CD4-positive, alpha-beta T cell treated with Interleukin-2 at 100 ng/mL for 4 hours (primary cell): ENCODE measurements at places on chromosomes 6 and 20.
A peak's percentile ranks its signal among the peaks of the same experiment; 100 is the strongest.

DNA sequence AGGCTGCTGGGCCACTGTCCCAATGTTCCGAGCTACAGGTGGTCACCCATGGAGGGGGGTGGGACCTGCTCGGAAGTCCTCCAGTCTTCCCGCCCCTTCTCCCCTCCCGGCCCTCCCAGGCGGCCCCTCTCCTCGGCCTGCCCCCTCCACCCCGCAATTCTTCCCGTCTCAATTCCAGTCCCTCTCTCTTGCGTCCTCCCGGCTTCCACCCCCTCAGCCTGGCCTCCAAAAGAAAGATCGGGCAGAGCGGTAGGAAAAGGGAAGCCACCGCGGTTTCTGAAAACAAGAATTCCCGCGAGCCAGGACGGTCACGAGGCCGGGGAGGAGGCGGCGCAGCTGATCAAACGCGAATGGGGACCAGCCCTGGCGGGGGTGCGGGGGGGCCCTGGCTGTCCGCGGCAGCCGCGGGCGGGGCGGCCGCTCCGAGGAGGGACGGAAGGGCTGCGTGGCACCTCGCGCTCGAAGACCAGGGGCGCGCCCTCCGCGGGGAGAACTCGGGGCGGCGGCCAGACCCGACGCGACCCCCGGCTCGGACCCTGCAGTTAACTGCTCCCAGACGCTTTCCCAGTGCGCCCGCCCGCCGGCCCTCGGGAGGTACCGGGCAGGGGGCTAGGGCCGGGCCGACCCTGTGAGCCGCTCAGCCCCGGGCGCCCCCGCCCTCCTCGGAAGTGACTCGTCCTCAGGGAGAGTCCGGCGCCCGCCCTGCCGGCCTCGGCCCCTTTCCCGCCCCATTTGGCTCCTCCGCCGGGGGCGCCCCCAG, 1.0 kb downstream of the PXDC1 start:
- DNase-seq, result no peak

- DNase-seq, result no peak
Observed at GRCh38 chr20:64001607-64002011, 20.7 kb downstream of the PRPF6 start.

GRCh38 chr6:30260036-30260504, 46.9 kb upstream of the TRIM26 start:
- DNase-seq, result no peak

DNA sequence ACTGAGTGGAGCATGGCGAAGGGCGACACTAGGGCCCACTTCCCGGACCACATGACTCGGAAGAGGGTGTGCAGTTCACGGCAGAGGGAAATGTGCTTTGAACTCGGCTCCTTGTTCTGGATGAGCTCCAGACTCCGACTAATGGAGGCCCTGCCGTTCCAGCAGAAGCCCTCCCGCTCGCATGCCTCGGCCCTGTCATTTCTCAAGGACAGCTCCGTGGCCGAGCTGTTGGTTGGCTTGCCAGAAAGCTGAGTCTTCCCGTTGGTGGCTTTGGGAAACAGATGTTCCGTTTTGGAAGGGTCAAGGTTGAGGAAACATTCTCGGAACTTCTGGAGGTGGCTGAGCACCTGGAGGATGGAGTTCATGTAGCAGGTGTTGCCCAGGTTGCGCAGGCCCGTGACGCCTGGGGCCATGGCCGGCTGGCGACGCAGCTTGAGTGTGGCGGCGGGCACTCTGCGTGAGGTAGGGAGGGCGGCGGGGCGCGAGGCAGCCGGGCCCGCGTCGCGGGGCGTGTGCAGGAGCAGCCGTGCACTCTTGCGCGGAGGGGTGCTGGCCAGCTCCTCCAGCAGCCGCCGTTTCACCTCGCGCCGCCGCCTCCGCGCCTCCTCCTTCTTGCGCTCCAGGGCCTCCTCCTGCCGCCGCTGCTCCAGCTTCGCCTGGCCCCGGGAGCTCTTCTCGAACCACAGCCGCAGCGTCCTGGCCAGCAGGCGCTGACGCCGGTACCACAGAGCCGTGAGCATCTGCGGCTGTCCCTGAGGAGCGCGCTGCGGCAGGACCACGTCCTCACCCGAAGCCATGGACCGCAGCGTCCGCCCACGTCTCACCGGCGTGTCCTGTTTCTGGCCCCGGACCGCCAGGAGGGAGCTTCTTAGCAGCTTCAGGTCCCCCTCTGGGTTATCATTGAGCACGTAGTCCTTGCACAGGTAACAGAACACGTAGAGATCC, 18.6 kb downstream of the TOMM6 start:
- no peak for DNase-seq

GRCh38 chr6:120876931-120877330, 457.3 kb downstream of the TBC1D32 start:
- no peak for DNase-seq

GRCh38 chr6:12968290-12968689, 251.7 kb downstream of the PHACTR1 start:
- DNase-seq, result no peak

DNA sequence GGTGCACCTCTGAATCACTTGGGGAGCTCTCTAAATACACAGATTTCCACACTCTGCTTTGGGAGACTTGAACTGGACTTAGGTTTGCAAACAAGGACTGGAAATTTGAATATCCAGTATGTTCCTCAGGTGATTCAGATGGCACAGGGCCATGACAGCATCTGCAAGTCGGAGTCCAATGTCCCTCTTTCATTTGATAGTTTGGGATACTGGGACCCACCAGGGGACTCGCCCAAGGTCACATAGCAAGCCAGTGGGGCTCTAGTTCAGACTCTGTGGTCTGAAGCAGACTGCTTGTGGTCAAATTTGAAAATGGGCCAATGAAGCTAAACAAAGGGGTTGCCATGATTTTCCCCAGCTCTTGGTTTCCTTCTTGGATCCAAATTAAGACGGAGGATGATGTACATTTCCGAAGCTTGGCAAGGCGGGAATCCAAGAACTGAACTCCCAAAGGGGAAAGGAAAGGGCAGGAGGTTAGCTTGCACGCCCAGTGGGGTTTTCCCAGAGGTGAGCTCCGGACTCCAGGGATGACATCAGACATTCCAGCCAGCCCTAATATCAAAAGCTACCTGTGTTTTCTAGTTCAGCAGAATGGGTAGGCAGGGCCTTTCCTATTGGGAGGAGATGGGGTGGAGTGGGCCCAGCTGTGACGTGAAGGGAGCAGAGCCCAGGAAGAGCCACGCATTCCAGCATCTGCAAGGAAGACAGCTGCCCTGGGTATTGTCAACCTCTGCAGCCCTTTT, 3.4 kb upstream of the SYS1 start:
- DNase-seq, result no peak

GRCh38 chr6:134021396-134022122, 30.9 kb downstream of the SLC2A12 start:
- no peak for DNase-seq

DNA sequence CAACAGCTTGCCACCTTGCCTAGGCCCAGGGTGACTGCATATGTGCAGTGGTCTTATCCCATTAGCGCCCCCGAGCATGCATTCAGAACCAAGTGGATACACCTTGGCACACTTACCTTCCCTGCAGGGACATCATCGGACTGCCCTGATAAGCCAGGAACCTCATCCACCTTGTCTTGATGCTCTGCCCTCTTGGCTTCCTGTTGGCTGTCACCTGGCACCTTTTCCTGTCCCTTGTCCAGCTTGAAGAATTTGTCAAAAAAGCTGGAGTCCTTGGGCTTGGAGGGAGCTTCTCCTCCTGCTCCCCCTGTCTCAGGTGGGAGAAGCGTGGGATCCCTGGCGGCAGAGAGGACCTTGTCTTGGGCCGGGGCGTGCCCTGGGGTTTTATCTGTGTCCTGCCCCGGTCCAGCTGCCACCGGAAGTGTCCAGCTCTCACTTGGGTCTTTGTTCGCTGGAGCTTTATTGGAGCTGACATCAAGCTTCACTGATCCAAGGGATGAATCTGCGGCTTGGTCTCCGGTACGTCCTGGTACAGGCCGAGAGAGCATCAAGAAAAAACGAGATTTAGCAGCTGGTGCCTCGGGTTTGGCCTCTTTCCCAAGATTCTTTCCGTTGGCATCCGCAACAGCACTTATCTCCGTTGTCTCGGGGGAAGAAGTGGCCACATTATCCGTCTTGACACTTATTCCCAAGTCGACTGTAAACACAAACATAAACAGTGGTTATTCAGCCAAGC, 42.0 kb downstream of the BCAS1 start:
- no peak for DNase-seq

GRCh38 chr6:17442196-17442595, 48.8 kb downstream of the CAP2 start:
- DNase-seq, result no peak

DNA sequence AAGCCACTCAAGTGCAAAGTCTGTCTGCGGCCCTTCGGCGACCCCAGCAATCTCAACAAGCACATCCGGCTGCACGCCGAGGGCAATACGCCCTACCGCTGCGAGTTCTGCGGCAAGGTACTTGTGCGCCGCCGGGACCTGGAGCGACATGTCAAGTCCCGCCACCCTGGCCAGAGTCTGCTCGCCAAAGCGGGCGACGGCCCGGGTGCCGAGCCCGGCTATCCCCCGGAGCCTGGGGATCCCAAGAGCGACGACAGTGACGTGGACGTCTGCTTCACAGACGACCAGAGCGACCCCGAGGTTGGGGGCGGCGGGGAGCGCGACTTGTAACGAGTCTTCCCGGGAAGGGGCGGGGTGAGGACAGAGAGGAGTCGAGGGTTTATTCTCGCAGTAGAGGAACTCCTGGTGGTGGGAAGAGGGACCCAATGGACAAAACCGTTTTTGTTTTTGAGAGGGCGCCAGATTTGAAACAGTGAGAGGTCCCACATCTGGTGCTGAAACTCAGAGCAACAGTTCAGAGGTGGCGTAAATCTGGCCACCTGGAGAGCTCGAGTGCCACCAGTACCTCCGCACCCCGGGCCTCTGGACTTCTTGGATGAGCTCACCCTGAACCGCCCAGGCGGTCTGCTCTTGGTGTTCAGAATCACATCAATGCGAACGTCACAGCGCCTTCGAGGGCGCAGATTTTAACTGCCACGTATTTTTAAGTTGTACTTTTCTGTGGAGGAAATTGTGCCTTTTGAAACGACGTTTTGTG, 8.0 kb downstream of the PRDM13 start:
- no peak for DNase-seq

GRCh38 chr6:18213439-18213838, 50.9 kb downstream of the DEK start:
- peak; percentile 1 for DNase-seq

- no peak for DNase-seq
Observed at GRCh38 chr20:21049305-21049828, 56.8 kb downstream of the LINC00237 start.

GRCh38 chr6:111688331-111688730, 82.7 kb upstream of the TRAF3IP2 start:
- DNase-seq, result no peak

DNA sequence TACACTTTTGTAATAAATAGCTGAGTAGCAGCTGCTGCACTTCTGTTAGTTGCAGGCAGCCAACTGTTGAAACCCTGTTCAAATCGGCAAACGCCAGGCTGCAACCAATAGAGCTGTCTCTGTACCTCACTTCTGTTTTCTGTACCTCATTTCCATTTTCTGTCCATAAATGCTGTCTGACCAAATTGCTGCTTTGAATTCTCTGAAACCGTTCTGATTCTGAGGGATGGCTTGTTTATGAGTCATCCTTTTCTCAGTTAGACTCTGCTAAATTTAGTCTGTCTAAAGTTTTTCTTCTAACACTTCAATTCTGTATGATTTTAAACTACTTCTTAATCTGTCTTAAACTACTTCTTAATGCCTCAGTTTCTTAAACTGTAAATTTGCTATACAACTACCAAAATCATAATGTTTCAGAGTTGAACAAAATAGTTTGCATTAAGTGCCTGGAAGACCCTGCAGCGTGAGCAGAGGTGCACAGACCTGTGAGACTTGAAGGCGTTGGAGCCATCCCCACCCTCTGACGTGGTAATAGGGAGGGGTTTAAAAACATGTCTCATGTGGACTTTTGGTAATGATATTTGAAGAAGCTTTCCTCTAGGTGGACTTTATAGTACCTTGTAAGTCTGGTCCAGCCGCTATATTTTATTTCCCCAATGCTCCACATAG, 9.6 kb downstream of the BTNL2 start:
- DNase-seq, result no peak

- no peak for DNase-seq
Observed at GRCh38 chr6:37239526-37239925, 18.0 kb upstream of the TBC1D22B start.

- peak; percentile 45 for DNase-seq
Observed at GRCh38 chr6:16712931-16713484, 48.3 kb downstream of the ATXN1 start.

GRCh38 chr20:6618051-6618450, 149.4 kb upstream of the BMP2 start:
- no peak for DNase-seq

GRCh38 chr6:9404351-9405146, 969.2 kb upstream of the SLC35B3 start:
- DNase-seq, result no peak

GRCh38 chr6:86477500-86478148, 459.7 kb upstream of the HTR1E start:
- DNase-seq, result no peak

GRCh38 chr20:49385465-49385864, 97.0 kb downstream of the KCNB1 start:
- no peak for DNase-seq

GRCh38 chr20:42435230-42435629, 754.5 kb downstream of the PTPRT start:
- no peak for DNase-seq

GRCh38 chr6:225121-225721, 67.1 kb upstream of the DUSP22 start:
- DNase-seq, result peak; percentile 79

DNA sequence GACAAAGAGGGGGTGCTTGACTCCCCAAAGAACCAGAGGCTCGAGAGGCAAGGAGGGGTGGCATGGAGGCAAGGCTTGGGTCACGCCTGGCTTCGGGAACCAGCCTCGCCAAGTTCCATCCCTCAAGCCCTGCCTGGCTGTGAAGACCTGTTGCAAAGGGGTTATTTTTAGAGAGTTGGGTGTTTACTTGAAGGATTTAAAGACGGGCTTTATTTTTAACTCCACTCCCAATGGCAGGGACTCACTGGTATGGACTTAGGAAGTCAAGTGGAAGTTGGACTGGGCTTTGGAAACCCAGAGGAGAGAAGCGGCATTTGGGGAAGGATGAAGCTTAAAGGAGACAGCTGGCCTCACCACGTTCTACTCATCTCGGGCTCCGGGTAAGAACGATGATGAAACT, 43.1 kb downstream of the JPH2 start:
- DNase-seq, result no peak

GRCh38 chr6:48658915-48659314, 547.9 kb upstream of the PTCHD4 start:
- DNase-seq, result no peak

DNA sequence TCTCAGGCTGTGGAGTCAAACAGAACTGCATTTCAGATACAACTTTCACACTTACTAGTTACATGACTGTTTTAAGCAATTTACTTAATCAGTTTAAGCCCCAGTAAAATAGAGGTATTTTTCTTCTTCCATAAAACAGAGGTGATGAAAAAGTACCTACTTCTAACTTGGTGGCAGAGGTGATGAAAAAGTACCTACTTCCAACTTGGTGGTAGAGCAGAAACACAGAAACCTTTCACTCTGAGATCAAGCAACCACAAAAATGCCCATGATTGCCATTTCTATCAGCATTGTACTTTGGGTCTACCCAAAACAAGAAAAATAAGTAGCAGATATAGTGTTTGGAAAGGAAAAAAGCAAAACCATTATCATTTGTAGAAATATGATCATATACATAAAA, 148.7 kb downstream of the OPRM1 start:
- no peak for DNase-seq

GRCh38 chr20:11832851-11833250, 84.8 kb upstream of the BTBD3 start:
- DNase-seq, result no peak
